ENCODE measurements at places on chromosomes 2 and 18.

GRCh38 chr2:171081649-171082111 is 79.0 kb downstream of the TLK1 start:
- no peak for DNase-seq

DNA sequence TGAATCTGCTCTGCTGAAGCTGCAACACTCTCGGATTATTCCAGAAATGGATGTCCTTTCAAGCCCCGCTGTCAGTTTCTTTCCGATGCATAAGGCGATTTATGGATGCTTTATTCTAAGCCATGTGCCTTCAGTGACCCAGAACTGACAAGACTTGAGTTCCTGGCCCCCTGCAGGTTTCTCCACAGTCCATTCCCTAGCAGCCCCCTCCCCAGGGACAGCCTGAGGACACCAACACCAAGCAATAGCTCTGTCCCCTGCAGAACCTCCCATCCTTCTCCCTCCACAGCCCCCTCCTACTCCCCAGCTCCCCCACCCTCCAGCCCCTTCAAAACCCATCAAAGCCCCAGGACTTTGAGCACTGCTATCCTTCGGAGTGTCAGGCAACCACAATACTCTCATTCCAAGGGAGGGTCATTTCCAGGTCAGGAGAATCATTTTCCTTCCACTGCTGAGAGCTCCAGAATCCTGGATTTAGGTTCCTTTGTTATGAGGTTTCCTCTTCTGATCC is 24.6 kb upstream of the SPP2 start:
- no peak for DNase-seq

DNA sequence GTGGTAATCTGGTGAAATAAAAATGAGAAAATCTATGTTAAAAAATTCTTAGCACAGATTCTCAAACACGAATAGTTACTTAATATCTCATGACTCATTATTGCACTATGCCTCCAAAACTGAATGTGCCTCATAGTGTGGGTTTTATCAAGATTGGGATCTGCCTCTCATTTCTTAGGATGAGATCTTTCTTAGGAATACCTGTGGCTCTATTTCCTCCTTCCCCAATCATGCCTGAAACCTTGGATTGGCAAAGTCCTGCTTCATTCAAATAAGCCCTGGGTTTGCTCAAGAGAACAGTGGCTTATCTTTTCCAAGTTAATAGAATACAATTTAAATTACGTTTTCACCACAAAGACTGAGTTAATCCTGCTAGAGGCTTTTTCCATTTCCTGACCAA is 100.3 kb downstream of the DPP10 start:
- no peak for DNase-seq

DNA sequence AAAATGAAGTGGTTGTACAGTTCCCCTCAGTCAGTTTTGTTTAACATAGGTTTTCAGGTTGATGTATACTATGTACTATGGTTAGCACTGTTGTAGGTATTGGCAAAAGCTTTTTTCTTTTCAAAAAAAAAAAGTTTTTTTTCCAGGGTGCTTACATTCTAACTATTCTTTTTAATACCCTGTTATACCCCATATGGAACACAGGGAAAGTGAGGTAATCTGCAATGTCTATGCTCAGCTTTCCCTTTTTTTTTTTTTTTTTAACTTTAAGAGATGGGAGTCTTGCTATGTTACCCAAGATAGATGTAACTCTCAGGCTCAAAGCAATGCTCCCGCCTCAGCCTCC is 590 bp upstream of the CCDC138 start:
- no peak for DNase-seq
